ENCODE measurements at places on chromosomes 6 and 20.

- no peak for DNase-seq
These were observed 362.6 kb downstream of the EPM2A start for GRCh38 chr6:145372671-145373151.

DNA sequence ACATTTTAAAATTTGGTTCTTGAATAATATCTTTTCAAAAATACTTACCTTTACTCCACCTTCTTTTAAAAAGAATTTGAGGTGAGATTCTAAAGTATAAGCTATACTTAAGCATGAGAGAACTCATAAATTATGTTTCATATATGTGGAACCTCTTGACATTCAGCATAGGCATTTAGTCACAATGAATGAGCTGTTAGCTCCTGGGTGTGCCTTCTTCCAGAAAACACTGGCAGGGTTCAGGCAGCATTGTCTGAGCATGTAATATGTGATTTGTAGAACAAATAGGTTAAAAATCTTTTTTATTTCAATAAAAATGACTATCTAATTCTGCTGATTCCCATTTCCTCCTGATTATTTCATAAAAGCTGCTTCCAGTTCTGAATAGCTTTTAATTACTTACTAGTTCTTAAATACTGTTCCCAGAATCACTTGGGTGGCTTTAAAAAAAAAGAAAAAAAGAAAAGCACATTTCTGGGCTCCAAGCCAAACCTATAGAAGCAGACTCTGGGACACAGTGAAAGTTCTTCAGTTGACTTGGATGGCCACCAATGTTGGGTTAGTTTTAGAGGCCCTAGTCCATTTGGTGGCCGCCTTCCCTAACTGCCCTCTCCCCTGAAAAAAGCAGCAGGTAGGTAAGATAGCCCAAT, 20.2 kb downstream of the RNF8 start:
- DNase-seq: no peak

DNA sequence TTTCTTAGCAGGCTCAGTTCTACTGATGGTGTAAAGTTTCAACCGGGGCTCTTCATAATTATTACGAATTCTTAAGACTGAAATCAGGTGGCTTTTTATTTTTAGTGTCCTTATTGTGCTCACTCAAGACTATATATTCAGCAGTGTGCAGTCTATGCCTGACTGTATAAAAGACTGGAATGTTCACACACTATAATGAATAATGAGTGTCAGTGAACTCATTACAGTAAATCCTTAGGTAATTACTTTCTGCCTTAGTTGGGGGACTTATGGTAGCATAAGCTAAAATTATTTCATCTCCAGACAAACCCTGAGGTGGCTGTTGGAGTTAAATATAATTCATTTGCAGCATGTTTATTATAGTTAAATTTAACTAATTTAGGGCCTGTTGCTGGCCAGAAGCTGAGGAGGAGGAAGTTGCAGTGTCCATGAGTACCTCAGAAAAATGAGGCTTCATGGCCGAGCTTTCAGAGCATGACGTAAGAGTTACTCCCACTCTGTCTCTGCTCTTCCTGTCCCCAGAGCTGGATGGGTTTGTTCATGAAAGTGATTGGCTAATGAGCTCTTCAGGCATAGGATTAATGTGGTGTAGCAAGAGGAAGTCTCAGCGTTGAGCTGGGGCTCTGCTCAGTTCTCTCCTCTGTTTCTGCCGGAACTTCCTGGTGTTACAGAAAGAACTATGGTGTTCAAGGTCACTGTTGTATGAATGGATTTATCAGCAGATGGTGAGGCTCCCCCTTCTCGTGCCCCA, 335.7 kb downstream of the NRN1 start:
- DNase-seq: no peak

DNA sequence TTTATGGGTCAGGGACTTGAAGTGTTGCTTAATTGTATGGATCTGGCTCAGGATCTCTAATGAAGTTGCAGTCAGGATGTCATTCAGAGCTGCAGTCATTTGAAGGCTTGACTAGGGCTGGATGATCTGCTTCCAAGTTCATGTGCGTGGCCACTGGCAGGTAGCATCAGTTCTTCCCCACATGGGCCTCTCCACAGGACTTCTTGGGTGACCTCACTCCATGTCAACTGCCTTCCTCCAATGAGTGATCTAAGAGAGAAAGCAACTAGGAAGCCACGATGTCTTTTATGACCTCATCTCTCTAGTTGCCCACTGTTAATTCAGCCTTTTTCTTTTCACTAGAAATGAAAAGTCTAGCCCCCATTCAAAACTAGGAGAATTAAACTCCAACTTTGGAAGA, 104.1 kb downstream of the COL9A1 start:
- no peak for DNase-seq

GRCh38 chr6:90131614-90132423, 164.8 kb downstream of the BACH2 start:
- DNase-seq: no peak

- no peak for DNase-seq
These were observed 1192.4 kb upstream of the CITED2 start for GRCh38 chr6:140566781-140567277.

- DNase-seq: no peak
These were observed 1.0 kb upstream of the AGPAT4 start for GRCh38 chr6:161274898-161275297.

GRCh38 chr6:101150226-101150625, 243.3 kb upstream of the GRIK2 start:
- DNase-seq: no peak

DNA sequence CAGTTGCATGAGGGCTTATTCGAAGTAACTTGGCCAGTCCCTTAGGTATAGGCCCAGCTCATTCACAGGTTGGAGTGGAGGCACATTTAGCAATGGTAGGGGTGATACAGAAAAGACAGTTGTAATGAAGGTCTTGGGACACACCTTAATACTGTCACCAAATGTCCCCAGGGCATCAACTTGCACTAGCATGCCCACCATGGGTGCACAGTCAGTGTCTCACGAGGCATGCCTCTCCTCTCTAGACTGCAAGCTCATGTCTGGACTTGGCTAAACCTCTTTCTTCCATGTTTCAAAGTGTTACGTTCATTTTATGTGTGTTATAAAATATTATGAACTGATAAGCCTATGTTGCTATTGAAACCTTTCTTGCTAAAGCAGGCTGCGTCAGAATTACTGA, 124.0 kb upstream of the ECI2 start:
- DNase-seq: no peak

GRCh38 chr6:52946306-52946705, 36.8 kb upstream of the GSTA3 start:
- no peak for DNase-seq

DNA sequence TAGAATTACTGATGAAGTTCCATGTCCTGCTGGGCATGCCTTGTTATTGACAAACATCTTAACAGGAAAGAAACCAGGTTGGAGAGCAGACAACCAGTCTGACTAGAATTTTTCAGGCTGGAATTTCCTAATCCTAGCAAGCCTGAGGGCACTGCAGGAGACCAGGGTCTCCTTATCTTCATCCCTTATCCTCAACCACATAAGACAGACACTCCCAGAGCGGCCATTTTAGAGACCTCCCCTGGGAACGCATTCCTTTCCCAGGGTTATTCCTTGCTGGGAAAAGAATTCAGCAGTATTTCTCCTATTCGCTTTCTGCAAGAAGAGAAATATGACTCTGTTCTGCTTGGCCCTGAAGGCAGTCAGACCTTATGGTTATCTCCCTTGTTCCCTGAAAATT, 803.7 kb downstream of the GRIK2 start:
- no peak for DNase-seq

DNA sequence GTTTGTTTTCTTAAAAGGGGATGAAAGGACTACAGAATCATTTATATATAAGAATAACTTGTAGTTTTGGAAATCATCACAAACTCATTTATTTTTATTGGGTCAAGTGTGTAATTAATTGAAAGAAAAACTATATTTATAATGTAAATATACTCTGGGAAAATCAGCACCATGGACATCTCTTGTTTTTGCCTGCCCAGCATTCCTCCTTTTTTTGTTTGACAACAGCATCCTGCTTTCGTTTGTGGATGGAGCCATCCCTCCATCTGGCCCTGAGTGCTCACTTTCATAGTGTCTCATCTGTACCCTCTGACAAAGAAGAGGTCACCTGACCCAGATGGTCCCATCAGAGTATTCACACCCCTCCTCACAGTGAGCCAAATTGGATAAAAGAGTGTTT, 308.2 kb upstream of the HTR1E start:
- no peak for DNase-seq

DNA sequence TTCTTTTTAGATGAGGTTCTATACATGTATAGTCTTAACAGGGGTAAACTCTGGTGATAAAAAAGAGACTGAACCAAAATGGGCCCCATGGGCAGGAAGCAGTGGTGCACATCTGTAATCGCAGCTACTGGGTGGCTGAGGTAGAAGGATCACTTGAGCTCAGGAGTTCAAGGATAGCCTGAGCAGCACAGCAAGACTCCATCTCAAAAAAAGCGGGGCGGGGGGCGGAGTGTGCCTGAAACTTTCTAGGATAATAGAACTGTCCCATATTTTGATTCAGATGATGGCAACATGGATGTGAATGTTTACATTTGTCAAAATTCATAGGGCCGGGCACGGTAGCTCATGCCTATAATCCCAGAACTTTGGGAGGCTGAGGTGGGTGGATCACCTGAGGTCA, 48.8 kb upstream of the TAF8 start:
- DNase-seq: no peak

- no peak for DNase-seq
These were observed 152.2 kb downstream of the CDH4 start for GRCh38 chr20:61404303-61404702.

GRCh38 chr6:121571455-121571854, 136.0 kb downstream of the GJA1 start:
- DNase-seq: no peak

DNA sequence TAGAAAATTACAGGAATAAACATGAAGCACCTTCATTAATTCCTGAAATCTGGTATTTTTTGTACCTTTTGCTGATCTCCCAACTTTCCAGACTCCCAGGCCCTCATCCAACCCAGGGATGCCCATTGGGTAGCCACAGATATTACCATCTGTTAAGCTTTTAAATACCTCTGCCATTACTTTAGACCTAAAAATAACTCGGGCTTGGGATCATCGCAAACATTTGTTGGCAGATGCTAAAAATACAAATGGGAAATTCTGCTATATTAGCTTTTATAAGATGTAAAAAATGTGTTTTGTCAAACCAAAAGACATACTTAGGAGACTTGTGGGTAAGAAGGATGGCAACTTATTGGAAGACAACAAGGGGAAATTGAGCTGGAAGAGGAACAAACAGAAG, 376.1 kb downstream of the CENPW start:
- DNase-seq: no peak

DNA sequence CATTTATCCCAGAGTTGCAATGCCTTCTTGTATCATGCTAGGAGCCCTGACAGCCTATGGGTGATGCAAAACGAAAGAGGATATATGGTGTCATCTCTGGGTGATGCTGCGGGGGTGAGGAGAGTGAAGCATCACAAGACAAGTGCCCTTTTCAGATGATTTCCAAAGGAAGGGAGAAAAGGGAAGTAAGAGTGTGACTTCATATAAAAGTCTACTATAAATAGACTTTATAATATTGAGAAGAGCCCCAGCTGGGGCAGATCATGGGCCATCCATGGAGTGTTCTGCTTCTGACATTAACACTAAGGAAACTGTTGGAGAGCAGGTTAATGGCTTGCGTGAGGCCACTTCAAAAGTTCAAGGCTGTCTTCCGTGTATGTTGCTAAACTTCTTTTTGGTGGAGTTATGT, 4.4 kb downstream of the CD83 start:
- DNase-seq: no peak

GRCh38 chr20:44135417-44136204, 51.4 kb downstream of the JPH2 start:
- DNase-seq: no peak

- DNase-seq: no peak
These were observed 862.0 kb downstream of the PHF3 start for GRCh38 chr6:64497634-64498033.

DNA sequence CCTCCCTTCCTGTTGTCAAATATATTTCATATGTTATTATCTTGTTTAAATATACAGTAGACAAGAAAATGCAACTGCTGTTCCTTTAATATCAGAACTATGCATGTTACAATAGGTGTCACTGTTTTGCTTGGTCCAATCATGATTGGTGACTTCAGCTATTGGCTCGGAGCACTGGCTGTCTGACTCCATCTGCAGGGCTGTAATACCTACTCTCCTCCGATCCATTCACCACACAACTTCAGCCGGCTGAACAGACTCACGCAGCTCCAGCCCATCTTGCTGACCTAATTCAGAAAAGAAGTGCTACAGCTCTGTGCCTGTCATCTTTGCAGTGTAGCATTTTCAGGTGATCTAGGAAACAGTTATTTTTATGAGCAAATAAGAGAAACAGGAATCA, at the start of gene BTBD3:
BTBD3 (plus strand) TSS at position 231 of the 400 bp plus-strand sequence. CDS start 383 bp downstream, outside the sequence.
- DNase-seq: no peak

DNA sequence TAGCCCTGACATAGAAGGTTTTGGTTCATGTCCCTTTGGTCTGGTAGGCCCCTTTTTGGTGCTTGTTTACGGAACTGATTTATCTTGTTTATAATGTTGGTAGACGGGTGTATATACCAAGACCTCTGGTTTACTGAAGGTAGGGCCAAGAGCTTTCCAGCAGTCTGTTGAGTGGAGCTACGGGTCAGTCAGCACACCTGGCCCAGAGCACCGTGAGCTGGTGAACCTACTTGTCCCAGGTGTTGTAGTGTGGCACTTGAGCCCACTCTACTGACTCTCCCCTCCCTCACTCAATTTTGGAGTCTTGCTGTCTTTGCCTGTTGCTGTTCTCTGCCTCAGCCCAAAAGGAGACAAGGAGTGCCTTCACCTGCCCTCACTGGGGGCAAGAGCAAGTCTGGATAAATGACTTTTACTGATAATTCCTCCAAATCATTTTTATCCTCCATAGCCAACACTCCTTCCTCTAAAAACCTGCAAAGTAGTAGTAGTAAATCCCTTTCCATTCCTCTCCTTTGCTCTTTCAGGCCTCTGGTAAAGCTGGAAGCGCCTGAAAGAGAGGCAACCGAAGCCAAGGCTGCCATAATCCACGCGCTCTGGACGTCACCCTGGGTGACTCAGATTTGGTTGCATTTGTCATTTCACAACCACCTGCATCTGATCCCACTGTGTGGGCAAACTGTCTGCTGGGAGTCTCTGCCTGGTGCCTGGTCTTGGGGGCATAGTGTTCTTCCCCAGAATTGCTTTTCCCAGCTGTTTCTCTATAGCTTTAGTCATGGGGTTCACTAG, 22.2 kb downstream of the RREB1 start:
- DNase-seq: no peak

DNA sequence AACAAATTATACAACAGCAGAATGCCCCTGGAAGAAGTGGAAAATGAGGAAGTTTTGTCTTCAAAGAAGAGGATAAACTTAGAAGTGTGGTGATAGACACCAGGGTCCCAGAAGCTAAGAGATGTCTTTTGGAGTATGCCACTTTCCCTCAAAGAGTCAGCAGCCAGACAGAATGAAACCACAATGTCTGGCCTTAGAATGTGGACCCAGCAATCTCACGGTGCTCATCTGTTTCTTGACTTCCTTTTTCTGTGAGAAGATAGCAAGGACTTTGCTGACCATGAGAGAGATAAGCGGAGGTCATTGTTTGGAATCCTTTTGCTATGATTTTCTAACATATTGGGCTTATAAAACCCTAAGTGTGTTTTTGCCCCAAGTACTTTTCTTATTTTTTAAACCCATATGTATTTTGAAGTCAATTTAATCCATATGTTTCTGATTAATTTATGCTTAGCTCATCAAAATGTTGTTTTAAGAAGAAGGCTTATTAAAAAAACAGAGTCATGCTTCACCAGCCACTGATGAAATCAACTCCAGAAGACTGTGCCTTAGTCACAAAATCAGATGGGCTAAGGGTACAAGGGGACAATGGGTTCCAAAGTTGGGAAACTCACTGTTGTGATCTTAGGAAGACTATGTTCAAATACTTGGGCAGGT, 451.2 kb upstream of the JAG1 start:
- DNase-seq: no peak

All from stimulated activated CD8-positive, alpha-beta memory T cell treated with anti-CD3 and anti-CD28 coated beads, Interleukin-2, amount 100 ng/mL, for 48 hours (primary cell).